ENCODE measurements at places on chromosomes 12 and 14. TPM values are rescaled to one million over a fixed set of nuclear protein-coding genes. Genes with fewer than 3 reads are reported as not detected.

Gene MANSC4
- not detected for total RNA-seq

Gene TPH2
- total RNA-seq = not detected

Gene CAPS2
- 1.1 TPM for total RNA-seq

Gene SAMD4A
- 16.3 TPM for total RNA-seq

Gene ABCC9
- 0.47 TPM for total RNA-seq

Gene LTB4R2
- total RNA-seq = 5.0 TPM

Gene TAS2R20
- total RNA-seq = 0.05 TPM
